Endothelial cell (in vitro differentiated cells): ENCODE measurements at places on chromosomes 5 and 9.

GRCh38 chr9:4985386-4986266 lies 554 bp downstream of the JAK2 start:
- DNase-seq, result peak; percentile 22

DNA sequence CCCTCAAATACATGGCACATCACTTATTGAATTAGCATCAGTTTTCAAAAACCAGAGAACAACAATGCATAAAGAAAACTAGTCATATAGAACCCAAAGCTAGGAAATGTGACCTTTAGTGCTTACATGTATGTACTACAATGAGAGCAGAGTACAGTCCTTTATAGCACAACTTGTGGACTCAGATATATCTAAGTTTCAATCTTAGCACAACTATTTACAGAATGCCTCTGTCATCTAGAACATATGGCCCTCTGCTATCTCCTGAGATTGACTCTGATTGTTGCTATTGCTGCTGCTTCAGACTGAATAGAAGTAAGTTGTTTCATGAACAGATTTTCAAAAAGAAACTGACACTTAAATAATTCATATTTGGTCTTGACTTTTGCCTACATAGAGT lies 1536.2 kb downstream of the EFNA5 start:
- DNase-seq, result no peak

GRCh38 chr5:157038568-157039187 lies 20.2 kb downstream of the HAVCR1 start:
- no peak for DNase-seq

DNA sequence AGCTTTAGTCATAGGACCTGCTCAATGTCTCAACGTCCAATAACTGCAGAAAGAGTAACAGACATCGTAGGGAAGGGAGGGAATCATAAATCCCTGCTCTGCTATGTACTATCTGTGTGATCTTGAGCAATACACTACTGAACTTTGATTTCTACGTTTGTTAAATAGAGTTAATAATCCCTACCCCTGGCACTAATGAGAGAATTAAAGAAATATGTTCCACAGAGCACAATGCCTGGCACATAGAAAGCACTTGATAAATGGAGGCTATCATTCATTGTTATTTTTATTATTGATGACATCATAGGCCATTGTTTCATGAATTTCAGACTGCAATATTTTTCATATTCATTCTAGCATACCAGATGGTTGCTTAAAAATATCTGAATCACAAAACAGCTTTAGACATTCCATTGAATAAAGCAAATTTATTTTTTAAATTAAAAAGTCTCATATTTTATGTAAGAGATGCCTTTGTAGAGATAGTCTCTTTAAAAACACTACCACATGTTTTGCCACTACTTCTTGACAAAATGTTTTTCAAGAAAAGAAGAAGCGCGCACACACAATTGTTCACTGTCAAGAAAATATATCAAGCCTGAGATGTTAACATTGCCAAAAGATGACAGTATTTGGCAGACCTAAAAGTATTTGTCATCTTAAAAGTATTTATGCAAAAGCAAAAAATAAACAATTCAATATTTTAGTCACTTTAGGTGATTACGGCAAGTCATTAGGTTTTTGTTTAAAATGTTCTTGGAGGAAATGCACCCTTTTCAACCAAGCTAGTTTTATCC lies 108.5 kb downstream of the EBF1 start:
- DNase-seq, result no peak

GRCh38 chr9:127785933-127786772 lies at the start of gene CDK9:
TSS of gene CDK9 (plus strand) at chr9:127786034. CDS start at chr9:127786149, 115 bp downstream.
- peak; percentile 95 for DNase-seq

- no peak for DNase-seq
These were observed 371.9 kb downstream of the CETN3 start for GRCh38 chr5:90037646-90038045.
